ENCODE measurements at places on chromosomes 6 and 20.

GRCh38 chr6:37155394-37156312 lies 14.3 kb upstream of the PIM1 start:
- DNase-seq = peak; percentile 55

- no peak for DNase-seq
These were observed 31.2 kb downstream of the PLCG1 start for GRCh38 chr20:41168281-41169161.

DNA sequence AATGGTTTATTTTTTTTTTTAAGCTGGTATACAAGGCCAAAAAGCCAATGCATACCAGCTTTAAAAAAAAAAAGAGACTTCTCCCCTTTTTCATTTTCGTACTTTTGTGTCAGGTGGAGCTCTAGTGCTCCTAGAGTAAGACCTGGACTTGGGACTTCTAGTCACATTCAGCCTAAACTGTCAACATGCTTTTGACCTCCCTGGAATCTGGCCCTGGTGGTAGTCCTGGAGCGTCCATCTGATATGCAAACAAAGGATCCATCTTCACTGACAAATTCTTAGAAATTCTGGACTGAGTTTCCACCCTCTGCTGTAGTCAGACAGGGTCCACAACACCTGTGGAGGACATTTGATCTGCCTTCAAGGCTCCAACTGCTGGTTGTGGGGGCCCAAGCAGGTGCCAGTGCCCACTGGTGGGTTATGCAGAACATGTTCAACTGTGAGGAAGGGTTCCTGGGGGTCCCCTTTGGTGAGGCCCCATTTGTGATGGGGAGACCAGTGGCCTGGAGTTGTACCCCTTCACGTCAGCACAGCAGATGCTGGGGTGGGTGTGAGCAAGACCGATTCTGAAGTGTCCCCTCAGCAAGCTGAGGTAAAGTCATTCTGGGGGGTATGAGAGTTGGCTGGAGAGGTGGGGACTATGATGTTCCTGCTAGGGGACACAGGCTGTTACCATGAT lies 12.6 kb upstream of the PCMTD2 start:
- DNase-seq = no peak

- DNase-seq = no peak
These were observed 178.2 kb downstream of the SOX4 start for GRCh38 chr6:21771626-21772320.

DNA sequence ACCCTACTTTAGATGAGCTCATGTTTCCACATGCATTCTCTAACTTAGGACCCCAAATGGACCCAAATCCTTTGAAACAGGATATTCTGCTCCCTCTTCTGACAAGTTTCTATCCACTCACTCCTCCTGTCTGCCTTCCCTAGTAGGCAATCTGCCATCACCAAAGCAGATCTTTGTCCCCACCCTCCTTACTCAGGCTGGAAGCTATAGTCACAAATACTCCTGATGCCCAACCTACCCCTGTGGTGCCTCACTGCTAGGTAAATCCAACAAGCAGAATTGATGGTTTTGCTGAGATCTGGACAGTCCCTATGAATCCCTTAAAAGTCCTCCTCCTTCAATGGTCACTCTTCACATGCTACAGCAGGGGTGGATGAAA lies 21.7 kb downstream of the ELOVL5 start:
- no peak for DNase-seq

GRCh38 chr6:19849755-19850154 lies 12.6 kb downstream of the ID4 start:
- DNase-seq = no peak

DNA sequence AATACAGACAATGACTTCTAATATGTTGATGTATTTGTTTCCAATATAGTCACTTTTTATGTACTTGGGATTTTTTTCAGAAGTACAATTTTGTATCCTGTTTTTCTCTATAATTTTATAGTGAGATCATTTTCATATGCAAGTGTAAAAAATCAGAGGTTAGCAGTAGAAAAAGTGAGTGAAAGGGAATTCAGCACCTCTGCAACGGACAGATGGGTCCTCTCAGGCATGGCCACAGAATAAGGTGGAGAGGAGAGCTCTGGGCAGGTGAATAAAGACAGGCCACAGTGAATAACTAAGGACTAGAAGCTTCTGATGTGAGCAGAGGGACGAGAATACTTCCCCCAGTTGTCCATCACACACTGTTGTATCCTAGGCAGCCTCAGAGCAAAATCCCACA lies 210.1 kb upstream of the CNR1 start:
- DNase-seq = no peak

GRCh38 chr6:25717866-25718740 lies 36.4 kb upstream of the SLC17A4 start:
- no peak for DNase-seq

DNA sequence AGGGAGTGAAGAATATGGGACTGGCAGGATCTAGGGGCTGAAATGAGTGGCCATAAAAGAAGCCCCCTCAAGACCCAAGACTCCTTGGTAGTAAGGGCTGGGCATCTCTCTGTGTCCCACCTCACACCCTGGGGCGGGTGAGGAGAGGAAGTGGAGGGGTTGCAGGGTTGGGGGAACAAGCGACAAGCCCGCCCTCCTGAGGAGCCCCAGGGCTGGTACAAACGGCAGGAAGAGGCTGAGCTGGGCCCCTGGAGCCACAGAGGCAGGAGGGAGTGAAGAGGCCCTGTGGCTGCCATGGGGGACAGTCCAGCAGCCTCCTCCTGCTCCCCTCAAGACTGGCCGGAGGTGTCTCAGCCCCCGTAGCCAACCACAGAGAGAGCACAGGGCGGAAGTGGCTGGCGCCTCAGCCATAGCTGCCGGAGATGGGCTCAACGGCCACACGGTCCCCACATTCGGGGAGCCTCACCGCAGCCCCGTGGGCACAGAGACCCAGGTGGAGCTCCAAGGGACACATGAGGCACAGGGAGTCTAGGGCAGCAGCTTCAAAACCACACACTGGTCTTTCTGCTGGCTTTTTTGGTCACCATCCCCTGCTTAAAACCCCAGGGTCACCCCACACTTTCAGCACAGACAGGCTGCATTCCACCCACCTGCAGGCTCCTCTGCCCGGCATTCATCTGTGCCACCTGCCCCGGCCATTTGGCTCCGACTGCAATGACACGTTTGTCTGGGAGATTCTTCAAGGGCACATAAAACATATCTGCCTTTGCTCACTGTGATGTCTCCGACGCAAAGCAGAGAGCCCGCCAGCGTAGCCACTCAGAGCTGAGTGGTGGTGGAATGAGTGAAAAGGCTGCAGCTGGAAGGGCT lies 524 bp downstream of the C20orf203 start:
- DNase-seq = peak; percentile 37

GRCh38 chr6:89475101-89475500 lies 42.1 kb downstream of the ANKRD6 start:
- no peak for DNase-seq

GRCh38 chr6:75275067-75275466 lies 9.5 kb downstream of the TMEM30A start:
- no peak for DNase-seq

DNA sequence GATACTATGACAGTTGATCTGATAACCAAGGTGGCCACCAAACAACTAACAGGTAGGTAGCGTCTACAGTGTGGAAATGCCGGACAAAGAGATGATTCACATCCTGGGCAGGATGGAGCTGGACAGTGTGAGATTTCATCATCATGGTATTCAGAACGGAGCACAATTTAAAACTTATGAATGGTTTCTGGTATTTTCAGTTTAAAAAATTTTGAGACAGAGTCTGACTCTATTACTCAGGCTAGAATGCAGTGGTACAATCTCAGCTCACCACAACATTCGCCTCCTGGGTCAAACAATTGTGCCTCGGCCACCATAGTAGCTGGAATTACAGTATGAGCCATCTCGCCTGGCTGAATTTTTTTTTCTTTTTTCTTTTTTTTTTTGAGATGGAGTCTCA lies 43.8 kb downstream of the CEP57L1 start:
- no peak for DNase-seq

DNA sequence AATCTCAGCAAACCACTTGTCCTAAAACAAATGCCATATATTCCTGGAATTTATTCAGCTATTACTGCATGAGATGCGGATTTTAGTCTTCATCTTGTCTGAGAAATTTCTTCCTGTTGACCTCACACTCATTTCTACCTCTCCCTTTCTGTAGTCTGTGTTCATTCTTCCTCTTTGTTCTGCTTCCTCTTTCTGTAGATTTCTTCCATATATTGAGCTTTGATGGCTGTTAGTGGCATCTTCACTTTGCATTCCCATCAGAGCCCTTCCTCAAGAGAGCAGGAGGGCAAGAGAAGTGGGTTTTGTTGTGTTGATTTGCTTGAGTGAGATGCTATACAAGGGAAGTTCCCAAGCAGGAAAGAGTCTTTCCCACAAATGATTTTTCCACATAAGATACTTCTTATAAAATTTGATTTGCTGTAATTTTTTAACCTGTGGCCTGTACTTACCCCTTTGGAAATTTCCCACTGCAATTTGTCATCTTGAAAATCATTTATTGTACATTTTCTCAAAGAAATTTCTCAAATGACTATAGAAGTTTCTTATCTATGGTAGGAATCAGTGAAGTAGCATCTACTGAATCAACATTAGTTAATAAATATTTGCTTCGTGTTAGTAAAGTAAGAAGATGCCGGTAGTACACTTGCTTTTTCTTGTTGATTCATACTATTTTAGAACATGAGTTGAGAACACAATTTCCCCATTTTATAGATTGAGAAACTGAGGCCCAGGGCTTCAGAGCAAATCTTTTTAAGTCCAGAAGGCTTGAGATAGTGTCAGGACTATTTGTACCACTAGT lies 43.8 kb downstream of the MAP3K4 start:
- no peak for DNase-seq

GRCh38 chr6:37277001-37277409 lies 19.1 kb upstream of the TMEM217 start:
- DNase-seq = peak; percentile 12

GRCh38 chr6:109713097-109713496 lies 22.0 kb downstream of the FIG4 start:
- DNase-seq = no peak

- DNase-seq = no peak
These were observed 30.1 kb downstream of the DUSP22 start for GRCh38 chr6:322259-322930.

- DNase-seq = no peak
These were observed 251.2 kb downstream of the TBC1D7 start for GRCh38 chr6:13077117-13077516.

DNA sequence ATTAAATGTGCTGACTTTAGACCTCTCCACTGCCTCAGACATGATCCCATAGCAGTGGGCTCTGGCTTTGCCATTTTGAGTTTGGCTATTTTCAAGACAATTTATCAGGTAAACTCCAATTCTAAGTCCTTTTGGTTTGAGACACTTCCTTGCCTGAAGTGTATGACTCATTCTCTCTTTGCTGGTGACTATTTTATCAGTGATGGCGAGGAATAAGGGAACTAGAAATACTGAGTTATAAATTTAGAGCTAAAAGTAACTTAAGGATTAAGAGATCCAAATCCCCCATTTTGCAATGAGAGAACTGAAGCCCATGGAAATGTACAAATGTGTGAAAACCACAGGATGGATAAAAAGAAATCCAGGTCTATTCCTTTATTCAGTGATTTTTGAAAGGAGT lies 30.9 kb upstream of the CD83 start:
- DNase-seq = no peak

DNA sequence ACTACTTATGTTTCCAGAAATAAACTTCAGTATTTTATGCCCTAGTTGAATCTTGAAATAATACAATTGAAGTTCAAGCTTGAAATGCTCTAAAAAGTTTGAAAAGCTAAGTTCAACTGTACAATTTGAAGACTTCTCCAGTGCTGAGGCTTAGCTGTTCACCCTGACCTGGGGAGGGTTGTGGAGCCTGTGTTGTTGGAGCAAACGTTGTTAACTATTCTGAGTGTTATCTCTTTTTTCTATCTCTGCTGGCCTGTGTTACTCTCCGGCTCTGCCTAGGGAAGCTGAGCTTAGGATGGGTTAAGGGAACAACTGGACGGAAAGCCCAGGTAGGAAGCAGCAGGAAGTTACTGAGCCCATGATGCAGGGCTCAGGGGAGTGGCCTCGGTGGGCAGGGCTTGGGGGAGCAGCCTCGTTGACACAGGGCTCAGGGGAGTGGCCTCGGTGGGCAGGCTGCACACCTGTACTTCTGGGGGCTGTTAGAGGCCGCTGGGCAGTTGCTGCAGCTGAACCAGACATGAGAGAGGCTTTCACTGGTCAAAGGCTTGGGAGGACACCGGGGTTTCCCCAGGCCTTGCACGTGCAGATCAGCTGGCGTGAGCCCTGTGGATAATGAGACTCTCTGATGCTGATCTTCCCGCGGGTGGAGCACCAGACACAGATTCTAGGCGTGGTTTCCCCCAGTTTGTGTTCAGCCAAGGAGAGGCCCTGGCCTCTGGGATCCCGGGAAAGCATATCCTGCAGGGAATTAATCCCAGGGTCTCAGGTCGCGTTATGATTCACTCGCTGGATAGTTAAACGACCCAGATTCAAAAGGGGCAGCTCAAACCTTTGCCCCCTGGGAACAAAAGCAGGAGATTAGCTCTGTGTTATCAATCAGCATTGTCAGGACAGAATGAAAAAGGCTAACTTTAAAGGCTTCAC lies 58.9 kb downstream of the ERMARD start:
- DNase-seq = no peak

GRCh38 chr20:41135888-41136679 lies 1.3 kb upstream of the PLCG1 start:
- DNase-seq = no peak

GRCh38 chr6:39207416-39208222 lies 21.7 kb downstream of the KCNK5 start:
- DNase-seq = no peak

DNA sequence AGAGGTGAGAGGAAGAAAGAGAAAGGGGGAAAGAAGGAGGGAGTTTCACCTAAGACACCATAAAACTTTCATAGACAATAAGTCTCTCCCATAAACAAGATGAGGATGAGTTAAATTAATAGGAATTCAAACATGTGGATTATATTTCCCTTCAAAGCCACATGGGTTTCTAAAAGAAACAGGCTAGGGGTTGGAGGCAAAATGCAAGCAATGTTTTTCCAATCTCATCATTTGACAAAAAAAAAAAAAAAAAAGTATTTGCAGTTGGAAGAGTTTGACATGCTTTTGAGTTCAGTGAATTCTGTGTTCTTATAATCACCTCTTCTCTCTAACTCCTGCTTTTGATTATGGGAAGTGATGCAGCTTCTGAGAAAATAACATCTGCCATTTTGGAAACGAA lies 286.5 kb upstream of the PRND start:
- DNase-seq = no peak

DNA sequence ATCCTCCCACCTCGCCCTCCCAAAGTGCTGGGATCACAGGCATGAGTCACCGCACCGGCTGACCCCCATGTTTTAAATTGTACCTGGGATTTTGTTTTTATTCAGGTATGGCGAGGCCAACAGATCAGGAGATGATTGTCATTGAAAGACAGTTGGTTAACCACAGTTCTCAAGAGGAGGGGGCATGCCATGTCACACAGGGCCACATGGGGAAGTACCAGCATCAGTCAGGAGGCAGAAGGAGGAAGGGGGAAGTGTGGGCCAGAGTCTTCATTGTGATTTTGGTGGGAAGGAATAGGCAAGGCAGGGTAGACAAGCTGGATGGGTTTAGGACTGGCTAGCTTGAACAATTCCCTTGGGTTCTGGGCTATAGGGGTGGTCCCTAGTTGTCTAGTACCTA lies 9.9 kb upstream of the MMP9 start:
- DNase-seq = peak; percentile 37

- DNase-seq = no peak
These were observed 326.7 kb downstream of the BCKDHB start for GRCh38 chr6:80433010-80433672.
